ENCODE measurements at places on chromosomes 6 and 20.

DNA sequence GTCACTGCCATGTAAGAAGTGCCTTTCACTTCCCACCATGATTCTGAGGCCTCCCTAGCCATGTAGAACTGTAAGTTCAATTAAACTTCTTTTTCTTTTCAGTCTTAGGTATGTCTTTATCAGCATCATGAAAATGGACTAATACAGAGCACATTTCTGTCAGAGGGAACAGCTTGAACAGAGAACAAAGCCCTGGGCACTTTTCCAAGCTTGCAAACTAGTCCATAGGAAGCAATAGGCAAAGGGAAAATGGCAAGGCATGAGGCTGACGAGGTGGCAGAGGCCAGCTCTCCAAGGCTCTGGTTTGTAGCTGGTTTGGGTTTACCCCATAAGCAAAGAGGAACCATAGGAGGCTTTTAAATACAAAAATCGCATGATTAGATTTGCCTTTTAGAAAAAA is 185.1 kb upstream of the HDDC2 start:
- peak; percentile 24 for DNase-seq

DNA sequence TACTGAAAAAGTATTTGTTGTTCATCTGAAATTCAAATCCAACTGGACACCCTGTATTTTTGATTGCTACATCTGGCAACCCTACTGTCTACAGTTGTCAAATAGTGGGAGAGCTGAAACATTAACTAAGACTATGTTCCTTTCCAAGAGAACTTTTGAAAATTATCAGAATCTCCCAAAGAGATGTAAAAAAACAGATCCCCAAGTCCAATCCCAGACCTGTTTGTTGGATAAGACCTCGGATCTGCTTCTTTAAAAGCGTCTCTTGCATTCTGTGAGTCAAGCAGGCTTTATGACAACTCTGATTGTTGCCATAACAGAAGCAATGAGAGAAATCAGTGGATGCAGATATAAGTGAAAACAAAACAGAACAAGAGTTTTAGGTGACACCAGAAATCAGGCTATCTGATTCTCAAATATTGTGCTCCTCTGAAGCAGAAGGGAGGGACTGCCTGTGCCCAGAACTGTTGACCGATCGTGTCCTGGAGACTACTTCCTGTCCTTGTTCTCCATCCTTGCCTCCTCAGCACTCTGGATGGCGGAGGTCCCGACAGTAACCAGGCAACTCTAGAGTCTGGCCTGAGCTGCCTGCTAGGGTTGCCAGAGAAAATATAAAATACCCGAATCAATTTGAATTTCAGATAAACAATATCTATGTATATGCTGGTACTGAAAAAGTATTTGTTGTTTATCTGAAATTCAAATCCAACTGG is 853.8 kb downstream of the MAFB start:
- DNase-seq, result no peak

DNA sequence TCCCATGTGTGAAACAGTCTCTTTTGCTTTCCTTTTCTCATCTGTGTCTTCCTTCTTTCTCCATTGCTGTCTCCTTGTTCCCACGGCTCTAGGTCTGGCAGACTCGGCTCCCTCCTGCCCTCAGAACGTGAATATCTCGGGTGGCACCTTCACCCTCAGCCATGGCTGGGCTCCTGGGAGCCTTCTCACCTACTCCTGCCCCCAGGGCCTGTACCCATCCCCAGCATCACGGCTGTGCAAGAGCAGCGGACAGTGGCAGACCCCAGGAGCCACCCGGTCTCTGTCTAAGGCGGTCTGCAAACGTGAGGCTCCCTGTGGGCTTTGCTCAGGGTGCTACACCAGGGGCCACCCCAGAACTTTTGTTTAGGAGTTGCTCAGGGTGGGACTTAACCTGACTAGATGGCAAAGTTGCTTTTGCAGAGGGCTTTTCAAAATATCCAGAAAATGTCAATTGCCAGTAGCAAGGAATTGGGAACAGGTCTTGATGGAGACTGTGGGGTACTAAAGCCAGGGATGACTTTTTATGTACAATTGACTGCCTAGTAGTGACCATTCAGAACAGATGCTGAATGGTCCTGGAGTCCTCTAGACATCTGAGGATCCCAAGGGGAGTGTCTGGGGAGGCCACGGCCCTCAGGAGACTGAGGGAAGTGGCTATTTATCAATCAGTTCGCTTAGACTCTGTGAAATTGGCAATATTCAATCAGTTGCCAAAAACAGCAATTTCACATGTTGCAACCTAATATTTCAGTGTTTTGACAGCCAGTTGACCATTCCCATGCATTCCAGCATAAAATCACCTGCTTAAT is 550 bp downstream of the C2 start:
- no peak for DNase-seq

GRCh38 chr20:33687370-33687915 is 1.3 kb upstream of the E2F1 start:
- DNase-seq, result no peak

DNA sequence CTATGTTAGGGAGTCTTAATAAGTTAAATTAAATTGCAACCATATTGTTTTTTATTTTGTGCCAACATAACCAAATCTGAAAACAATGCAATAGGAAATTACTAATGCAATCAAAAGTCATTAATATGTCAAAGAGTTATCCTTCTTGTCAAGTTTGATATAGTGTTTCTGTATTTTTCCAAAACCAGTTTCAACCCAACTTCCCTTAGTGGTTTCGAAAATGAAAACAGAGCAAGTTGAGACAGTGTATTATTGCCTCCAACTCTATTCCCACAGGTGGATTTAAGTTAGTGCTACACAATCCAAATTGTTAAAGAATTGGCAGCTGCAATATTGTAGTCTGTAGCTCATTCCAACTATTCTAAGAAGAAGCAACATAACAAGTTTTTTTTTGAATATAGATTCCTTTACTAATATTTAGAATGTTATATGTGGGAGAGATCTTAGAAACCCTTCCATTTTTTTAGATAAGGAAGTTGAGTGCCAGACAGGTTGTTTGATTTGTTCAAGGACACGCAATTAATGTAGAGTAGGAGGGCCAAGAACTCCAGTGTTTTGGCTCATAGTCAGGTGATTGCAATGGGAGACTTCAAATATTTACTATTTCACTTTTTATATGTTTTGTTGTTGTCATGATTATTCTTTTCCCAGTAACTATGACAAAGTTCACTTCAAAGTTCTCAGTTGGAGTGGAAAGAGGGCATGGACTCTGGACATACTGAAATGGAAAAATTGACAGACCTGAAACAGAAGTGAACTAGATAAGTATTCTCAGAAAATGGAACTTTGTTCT is 282.4 kb upstream of the HSF2 start:
- no peak for DNase-seq

DNA sequence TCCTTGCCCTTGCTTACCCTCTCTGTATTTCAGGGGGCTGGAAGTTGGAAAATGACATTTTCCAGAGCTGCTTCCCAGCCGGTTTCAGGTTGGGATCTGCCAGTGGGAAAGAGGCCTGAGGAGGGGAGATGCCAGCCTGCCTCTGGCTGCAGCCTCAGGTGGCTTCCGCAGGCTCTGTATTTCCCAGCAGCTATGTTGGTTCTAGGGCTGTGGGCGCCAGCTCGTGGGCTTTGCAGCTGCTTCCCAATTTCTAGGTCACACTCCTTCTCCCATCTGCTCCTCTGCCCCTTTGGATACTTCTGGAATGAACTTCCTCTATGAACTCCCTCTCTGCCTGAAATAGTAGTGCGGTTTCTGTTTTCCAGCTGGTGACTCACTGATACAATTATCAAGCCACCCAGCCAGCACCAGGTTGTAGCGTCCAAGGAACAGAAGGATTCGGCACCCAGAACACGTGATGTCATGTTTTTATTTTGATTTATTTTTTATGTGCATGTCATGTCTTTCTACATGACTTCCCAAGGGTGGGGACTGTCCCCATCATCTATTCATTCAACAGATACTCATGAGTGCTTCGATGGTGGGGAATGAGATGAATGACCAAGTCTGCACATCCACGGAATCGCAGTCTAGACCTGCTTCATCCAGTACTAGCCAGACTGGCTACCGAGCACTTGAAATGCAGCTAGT is 38.0 kb downstream of the TGM2 start:
- DNase-seq, result peak; percentile 63

DNA sequence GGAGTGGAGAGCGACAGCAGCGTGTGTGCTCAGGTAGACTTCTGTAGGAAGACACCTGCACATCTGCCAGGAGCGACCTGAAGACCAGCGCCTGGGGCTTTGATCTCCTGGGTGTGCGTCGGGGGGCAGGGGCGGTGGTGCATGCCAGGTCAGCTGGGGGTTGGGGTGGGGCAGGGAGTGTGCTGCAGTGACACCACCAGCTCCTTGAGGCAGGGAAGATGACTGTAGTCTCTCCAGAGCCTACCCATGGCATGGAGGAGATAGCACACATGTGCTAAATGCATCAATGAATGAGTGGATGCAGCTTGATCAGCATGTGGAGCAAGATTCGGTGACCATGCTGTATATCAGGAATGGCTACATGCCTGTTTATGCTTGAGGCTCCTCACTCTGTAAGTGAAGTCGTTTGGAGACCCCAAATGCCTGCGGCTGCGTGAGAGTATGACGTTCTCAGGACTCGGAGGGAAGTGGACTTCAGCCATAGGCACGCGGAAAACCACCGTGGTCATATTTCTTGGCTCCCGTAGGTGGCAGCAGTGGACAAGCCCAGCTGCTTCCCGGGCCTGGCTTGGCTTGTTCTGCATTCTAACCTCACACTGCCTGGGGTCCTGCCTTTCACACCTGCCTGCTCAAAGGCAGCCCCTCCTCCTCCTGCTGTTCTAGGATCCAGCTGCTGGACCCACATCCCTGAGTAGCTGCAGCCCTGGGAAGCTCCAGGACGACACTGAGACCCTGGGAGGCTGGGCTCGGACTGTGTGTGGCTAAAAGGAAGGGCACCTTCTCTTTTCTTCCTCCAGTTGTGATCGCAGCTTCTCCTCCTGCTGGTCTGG is 39.4 kb upstream of the KCNK16 start:
- peak; percentile 70 for DNase-seq

- DNase-seq, result no peak
Measured at GRCh38 chr20:50348096-50348495, 157.5 kb downstream of the CEBPB start.

Data from fibroblast of skin of scalp (primary cell).